ENCODE measurements at places on chromosomes 16 and 17.

- DNase-seq: no peak
Observed at GRCh38 chr16:57131351-57131970, 39.1 kb downstream of the CPNE2 start.

- no peak for DNase-seq
Observed at GRCh38 chr16:81873843-81874752, 95.0 kb downstream of the PLCG2 start.

- no peak for DNase-seq
Observed at GRCh38 chr16:754656-755055, 5.9 kb upstream of the MSLN start.

- no peak for DNase-seq
Observed at GRCh38 chr16:69005641-69006355, 99.7 kb upstream of the HAS3 start.

GRCh38 chr16:20944861-20945574, 44.4 kb downstream of the LYRM1 start:
- no peak for DNase-seq

GRCh38 chr17:39143552-39144093, 7.8 kb downstream of the PLXDC1 start:
- no peak for DNase-seq

DNA sequence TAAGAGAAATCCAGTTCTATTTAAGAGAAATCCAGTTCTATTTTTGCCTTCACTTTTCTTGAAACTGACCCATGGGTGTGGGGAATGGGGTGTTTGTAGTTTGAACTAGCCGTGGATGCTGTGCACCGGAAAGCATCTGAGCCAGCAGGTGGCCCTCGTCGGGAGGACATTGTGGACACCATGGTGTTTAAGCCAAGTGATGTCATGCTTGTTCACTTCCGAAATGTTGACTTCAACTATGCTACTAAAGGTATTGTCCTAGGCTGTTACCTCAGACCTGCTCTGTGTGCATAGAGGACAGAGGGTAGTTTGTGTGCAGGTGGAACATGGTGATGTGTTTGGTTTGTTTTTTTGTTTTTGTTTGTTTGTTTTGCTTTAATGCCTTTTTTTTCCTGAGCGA, 3.3 kb downstream of the ATXN2L start:
- DNase-seq: no peak

DNA sequence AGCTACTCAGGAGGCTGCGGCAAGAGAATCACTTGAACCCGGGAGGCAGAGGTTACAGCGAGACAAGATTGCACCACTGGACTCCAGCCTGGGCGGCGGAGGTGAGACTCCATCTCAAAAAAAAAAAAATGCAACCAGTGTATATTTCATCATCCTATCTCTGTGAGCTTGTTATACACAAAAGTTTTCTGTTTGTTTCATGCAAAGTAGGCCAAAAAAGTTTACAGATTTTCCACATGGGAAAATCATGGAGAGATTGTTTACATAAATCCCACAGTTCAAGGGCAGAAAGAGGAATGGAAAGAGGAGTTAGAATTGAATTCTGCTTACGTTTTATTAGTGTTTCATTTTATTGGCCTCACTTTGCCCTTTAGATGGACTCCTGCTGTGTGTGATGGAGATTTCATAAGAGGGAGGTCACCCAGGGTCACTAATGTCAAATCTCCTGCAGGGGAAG, 24.7 kb downstream of the NARF start:
- no peak for DNase-seq

DNA sequence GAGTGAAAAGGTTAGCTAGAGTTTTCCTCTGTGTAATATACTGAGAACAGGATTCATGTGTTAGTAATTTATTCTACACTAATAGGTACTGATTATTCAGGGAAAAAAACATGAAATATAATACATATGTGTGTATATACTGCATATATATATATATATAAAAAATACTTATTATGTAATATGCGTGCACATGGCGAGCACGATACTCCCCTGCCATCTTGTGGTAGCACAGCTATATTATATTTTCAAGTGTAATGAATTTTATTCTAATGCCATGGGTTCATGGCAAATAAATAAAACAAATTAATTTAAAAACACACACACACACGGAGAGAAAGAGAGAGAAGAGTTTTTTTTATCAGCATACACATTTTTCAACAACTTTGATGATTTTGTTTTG, 460.6 kb downstream of the KCNJ2 start:
- no peak for DNase-seq

- no peak for DNase-seq
Observed at GRCh38 chr17:6623941-6624340, 16.6 kb downstream of the KIAA0753 start.
